ENCODE measurements at places on chromosomes 6 and 20. TPM values are rescaled to one million over a fixed set of nuclear protein-coding genes. Genes with fewer than 3 reads are reported as not detected.

ADISSP gene
- 14.6 TPM for total RNA-seq

DNA sequence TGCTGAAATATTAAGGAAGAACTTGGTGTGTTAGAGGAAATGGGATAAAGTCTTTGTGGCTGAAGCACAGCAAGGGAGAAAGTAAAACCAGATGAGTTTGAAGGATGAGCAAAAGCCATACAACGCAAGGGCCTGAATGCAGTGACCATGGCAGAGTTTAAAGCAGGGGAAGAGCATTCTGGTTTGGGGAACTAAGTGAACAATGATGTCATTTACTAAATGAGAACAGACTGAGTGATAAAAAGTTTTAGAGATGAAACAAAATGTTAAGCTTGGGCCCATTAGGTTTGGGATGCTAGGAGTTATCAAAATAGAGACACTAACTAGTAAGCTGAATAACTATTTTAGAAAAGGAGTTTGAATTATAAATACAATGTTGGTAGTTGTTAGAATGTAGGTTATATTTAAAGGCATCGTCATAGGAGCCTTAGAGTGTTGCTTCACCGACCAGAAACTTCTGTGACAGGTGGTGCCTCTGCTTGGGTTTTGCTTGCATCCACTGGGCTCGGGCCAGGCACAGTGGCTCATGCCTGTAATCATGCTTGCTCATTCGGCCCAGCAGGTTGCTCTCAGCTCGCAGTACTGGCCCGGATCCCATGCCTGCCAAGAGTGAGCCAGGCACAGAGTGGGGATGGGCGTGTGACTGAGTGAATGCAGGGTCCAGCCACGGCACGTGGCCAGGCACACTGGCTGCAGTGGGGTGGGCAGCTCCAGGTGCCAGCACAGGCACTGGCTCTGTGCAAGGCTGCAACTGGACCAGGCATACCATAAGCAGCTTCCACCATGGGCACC lies 37.4 kb upstream of the OPRM1 start:
- no peaks in the 10 kb centered on the region for H3K4me1 ChIP-seq
- H3K27ac ChIP-seq = no peak overlapping the region
- H3K27me3 ChIP-seq = no peaks in the 10 kb centered on the region
- no peaks in the 10 kb centered on the region for H3K36me3 ChIP-seq
- DNase-seq = no peak

ECHDC1 gene
- total RNA-seq = 26.0 TPM

SMLR1 gene
- 0.28 TPM for total RNA-seq

DEFB119 gene
- total RNA-seq = not detected

Measured in prostate gland (tissue), 2 donors.